Smooth muscle cell of the pulmonary artery (primary cell): ENCODE measurements at places on chromosomes 6 and 20. TPM values are rescaled to one million over a fixed set of nuclear protein-coding genes. Genes with fewer than 3 reads are reported as not detected.

The IRAK1BP1 gene
- total RNA-seq = 2.9 and 4.2 TPM in 2 replicates

The IFNGR1 gene
- 63.1 and 64.3 TPM in 2 replicates for total RNA-seq

The PSMF1 gene
- total RNA-seq = 35.6 and 37.7 TPM in 2 replicates

The COL21A1 gene
- 1.6 and 23.1 TPM in 2 replicates for total RNA-seq
